NCI-H446 (cell line): ENCODE measurements at places on chromosomes 6 and 20.
A peak's percentile ranks its signal among the peaks of the same experiment; 100 is the strongest.

GRCh38 chr6:119348748-119349360, 707 bp downstream of the MAN1A1 start:
- no peak for DNase-seq

DNA sequence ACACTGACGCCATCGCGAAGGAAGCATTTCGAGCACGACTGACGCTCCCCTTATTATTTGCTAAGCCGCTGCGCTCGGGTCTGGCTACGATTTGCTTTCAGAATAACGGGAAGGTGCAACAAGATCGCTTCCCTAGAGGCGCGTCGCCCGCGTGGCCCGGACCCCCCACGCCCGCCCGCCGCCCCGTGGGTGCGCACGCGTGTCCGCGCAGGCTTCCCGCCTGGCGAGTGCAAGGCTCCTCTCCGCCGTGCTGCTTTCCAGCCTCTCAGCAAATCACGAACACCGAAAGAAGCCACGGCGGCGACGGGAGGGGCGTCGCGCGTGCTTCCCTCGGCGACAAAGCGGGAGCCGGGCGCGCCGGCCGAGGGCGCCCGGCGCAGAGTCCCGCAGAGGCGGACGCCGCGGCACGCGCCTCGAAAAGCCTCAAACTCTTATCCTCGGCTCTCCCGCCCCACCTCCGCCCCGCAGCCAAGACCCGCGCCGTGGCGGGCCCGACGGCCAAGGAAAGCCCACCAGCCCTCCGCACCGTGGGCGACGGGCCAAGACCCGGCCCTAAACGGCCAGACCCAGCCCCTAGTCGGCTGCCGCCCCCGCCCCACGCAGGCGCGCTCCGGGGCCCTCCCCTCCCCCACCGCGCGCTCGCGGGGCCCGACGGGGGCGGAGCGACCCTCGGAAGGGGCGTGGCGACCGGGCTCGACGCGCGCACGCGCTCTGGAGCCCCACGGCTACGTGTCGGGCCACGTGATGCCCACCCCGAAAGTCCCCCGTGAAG, 987 bp upstream of the QKI start:
- peak; percentile 79 for DNase-seq

DNA sequence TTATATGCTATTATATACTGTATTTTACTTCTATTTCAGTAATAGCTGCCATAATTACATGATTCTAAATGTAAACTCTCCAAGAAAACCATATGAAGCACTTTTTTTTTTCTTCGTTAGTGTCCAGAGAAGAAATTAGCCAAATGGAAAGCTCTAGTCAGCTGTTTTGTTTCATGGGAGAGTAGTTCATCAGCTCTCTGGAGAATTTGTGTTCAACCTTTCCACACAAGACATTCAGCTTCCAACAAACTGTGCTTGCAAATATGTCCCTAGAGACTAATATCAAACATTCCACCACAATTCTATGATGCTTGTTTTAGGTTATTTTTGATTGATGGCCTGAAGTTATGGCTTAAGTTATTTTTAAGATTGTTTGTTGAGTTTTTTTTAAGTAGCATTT, 19.5 kb downstream of the FHL5 start:
- DNase-seq, result no peak

- no peak for DNase-seq
Observed at GRCh38 chr6:36749829-36750489, 52.3 kb downstream of the RAB44 start.

DNA sequence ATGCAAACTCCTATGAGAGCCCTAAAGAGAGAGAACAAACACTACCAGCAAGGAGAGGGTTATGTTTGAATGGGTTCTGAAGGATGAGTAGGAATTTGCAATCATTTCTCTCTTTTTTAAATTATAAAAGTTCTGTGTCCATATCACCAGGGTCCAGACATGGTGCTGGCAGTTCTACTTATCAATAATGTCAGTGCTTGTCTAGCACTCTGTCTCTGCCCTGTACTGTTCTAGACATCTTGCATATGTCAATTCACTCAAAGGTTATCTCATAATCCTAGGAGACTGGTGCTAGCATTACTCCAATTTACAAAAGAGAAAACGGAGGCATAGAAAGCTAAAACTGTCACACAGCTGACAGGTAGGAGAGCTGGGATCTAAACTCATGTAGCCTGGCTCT, 101.3 kb downstream of the VEGFA start:
- DNase-seq, result no peak

GRCh38 chr20:11445161-11445560, 472.5 kb upstream of the BTBD3 start:
- DNase-seq, result no peak

DNA sequence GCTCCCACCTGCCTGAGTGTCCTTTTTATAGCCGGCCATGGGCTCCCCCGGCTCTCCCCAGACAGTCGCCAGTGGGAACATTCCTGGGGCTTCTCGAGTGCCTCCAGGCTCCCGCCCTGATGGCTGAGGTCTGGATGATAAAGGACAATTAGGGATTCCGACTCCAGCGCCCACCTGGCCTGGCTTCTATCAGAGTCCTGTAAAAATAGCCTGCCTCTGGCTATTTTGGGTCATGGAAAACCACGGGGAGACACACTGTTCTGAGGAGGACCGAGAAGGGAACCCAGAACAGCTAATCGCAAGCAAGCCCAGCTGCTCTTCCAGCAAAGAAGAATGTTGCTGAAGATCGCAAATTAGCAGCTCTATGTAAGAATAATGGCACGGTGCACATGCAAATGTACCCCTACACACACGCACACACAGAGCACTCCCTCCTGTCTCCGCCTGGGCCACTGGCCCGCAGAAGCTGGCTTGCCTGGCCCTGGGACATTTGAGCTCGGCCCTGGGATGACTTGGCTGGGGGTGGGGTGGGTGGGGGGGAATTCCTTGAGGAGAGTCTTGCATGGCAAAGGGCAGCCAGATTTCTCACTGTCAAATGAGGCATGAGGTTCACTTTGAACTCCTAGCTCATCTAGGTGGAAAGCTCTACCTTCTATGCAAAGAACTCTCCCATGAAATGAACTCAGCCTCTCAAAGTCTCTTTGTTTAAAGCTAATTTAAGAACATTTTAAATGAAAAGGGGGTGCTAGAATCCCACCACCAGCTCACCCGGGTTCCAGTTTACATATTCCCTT, 55.3 kb downstream of the CTCFL start:
- DNase-seq, result no peak

GRCh38 chr6:139367810-139368351, 6.6 kb downstream of the CITED2 start:
- no peak for DNase-seq

DNA sequence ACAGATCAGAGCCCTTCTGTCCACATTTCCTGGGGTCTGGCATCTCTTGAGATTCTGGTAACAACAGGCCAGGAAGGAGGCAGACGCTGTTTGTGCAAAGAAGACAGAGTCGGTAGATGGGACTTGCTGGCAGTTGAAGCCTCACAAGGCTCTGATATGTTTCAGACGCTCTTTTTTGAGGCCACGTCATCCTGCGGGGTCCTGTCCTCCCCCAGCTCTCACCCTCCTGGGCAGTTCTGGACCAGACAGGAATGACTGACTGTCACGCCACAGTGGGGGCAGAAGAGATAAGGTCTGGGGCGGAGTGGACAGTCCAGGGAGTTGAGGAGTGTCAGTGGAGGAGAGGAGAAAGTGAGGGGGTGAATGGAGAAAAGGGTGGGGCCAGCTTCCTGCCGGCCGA, 87.1 kb upstream of the SULF2 start:
- peak; percentile 22 for DNase-seq

DNA sequence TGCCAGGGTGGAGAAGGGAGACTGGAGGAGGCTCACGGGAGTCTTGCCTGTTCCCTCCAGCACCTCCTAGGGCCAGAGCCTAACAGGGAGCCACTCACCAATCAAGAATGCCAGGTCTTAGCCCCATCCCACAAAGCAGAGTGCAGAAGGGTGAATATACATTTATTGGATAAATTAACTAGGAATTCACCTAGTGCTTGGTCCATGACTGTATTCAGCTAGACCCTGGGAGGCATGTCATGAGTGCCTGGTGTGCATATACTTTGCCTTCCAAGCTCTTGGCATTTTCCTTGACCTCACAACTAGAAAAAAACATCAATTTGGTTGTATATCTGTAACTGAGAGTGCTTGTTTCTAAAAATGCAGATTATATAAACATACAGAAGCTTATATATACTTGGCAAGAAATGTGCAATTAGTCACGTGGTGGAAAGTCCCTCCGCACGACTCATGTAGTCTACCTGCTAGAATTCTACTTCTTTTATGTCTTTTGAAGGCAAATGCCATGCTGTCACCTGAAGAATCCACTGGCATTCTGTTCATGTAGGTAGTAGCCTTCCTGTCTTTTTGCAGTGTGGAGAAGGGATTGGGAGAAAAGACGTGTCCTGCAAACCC, 991.0 kb downstream of the KIF16B start:
- DNase-seq, result no peak

DNA sequence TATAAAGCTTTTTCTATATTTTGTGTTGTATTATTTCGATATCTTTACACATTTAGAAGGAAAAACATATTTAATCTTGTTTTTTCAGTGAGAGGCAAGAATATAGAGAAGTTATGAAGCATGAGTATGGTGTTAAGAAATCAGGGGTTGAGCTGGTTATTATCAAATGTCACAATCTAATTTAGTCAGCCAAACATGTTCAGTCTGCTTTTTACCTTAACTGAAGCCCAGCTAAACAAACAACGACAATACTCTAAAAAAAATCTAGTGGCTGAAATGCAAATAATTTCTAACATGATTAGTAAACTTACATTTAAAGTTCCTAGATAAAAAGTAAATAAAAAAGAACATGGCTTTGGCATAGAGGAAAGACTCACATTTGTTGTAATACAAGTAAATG, 433.8 kb upstream of the NRSN1 start:
- no peak for DNase-seq

DNA sequence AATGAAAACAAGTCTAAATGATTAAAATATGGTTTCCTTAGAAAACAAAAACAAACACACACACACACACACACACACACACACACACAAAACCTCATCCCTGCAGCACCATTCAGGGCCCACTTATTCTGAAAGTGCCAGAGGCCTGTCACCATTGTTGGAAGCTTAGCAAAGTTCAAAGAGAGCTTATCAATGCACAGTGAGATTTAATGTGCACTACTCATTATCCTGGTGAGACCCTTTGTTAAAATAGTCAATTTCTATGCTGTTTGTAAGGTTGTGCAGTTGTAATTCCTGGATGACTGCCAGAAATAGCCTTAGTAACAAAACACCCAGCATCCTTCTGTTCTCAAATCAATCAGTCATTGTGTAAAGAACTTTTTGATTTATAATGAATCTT, 482.9 kb downstream of the GRIK2 start:
- peak; percentile 8 for DNase-seq

DNA sequence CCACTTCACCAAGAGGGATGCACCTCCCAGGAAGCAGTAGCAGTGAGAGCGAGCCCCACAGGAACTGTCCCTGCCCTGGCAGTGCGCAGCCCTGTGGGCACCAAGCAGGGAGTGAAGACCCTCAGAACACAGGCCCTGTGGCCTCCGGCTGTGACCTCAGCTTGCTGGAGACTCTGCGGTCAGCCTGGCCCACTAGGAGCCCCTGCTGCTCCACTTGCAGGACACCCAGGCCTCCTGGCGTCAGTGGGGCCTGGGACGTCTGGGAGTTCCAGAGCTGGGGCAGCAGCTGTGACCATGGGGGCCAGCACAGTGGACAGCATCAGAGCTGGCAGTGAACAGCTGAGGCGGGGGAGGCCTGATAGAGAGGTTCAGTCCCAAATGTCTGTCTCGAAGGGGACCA, 28.3 kb downstream of the PXDC1 start:
- DNase-seq, result no peak

GRCh38 chr6:162701551-162701950, 26.0 kb downstream of the PRKN start:
- DNase-seq, result no peak

DNA sequence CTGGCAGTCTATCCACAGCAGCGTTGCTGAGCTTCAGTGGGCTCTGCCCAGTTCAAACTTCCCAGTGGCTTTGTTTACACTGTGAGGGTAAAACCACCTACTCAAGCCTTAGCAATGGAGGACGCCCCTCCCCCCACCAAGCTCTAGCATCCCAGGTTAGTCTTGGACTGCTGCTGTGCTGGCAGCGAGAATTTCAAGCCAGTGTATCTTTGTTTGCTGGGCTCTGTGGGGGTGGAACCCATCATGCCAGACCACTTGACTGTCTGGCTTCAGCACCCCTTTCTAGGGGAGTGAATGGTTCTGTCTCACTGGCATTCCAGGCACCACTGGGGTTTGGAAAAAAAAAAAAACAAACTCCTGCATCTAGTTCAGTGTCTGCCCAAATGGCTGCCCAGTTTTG, 249.7 kb upstream of the SYNCRIP start:
- no peak for DNase-seq

- no peak for DNase-seq
Observed at GRCh38 chr20:19074828-19075516, 137.5 kb upstream of the SLC24A3 start.

GRCh38 chr6:42493914-42494539, 42.3 kb upstream of the TRERF1 start:
- no peak for DNase-seq

- no peak for DNase-seq
Observed at GRCh38 chr20:63857764-63858392, 3.4 kb upstream of the ABHD16B start.

DNA sequence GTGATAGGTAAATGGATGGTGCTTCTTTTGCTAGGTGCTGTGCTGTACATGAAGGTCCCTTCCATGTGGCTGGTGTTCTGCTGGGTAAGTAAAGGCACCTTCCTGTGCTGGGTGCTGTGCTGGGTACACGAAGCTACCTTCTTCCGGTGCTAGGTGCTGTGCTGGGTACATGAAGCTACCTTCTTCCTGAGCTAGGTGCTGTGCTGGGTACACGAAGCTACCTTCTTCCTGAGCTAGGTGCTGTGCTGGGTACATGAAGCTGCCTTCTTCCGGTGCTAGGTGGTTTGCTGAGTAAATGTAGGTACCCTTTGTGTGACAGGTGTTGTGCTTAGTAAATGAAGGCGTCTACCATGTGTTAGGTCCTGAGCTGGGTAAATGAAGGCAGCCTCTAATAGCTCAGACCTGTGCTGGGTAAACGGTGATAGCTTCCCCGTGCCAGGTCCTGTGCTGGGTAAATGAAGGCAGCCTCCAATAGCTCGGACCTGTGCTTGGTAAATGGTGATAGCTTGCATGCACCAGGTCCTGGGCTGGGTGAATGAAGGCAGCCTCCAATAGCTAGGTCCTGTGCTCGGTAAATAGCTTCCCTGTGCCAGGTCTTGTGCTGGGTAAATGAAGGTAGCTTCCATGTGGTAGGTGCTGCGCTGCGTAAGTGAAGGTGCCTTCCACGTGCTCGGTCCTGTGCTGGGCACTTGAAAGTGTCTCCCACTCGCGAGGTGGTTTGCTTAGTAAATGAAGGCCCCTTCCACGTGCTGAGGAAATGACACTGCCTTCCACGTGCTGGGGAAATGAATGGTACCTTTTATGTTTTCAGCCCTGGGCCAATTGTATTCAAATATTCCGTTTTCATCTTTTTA, 115.5 kb downstream of the ERMARD start:
- no peak for DNase-seq

GRCh38 chr20:63065911-63066310, 59.1 kb upstream of the BHLHE23 start:
- DNase-seq, result no peak

- no peak for DNase-seq
Observed at GRCh38 chr6:87378947-87379346, 28.8 kb upstream of the CFAP206 start.
